NCI-H1105 (cell line): ENCODE measurements at places on chromosomes 4 and X.
A peak's percentile ranks its signal among the peaks of the same experiment; 100 is the strongest.

DNA sequence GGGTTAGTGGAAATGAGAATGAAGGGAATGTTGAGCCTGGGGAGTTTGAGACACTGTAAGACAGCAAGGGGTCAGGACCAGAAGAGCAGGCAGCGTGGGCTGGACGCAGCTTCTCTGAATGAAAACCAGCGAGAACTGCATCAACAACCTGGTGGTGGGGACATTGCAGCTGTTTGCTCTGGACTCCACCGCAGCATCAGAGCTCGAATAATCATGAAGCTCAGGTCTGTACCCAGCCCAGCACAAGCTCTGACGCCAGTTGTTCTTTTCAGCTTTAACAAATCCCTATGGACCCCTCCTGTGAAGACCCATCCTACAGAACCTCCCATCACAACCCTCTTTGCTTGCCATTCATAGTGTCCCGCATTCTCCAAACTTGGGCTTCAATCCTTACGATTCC lies 106.8 kb upstream of the PNPLA4 start:
- no peak for DNase-seq

- DNase-seq: no peak
Measured at GRCh38 chr4:63460075-63460474, 949.2 kb downstream of the TECRL start.

- no peak for DNase-seq
Measured at GRCh38 chr4:116357758-116358157, 727.6 kb downstream of the TRAM1L1 start.

- no peak for DNase-seq
Measured at GRCh38 chrX:72046447-72046846, 85.3 kb downstream of the RTL5 start.

GRCh38 chr4:127309369-127310102 lies 323.2 kb upstream of the INTU start:
- DNase-seq: no peak

- no peak for DNase-seq
Measured at GRCh38 chr4:160927311-160927710, 1236.5 kb downstream of the FSTL5 start.

GRCh38 chr4:125316791-125317524 lies 2.2 kb downstream of the FAT4 start:
- DNase-seq: no peak

DNA sequence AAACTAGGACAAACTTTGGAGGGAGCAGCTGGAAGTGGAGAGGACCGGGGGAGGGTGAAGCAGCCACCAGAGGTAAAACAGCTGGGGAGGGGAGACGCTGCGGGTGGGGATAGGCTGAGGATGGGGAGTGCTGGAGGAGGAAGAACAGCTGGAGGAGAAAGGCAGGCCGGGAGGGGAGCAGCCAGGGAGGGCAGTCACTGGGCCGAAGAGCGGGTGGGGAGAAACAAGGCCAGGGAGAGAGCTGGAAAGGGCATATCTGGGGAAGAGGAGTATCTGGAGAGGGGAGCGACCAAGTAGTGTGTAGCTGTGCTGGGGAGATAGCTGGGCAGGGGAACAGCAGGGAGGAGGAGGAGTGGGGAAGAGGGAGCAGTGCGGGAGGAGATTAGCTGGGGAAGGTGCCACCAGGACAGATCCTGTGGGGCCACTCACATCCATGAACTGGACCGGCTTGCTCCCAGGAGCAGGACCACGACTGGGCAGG lies 2.7 kb downstream of the SLC38A5 start:
- DNase-seq: no peak

- no peak for DNase-seq
Measured at GRCh38 chr4:151887816-151888180, 127.0 kb upstream of the GATB start.

DNA sequence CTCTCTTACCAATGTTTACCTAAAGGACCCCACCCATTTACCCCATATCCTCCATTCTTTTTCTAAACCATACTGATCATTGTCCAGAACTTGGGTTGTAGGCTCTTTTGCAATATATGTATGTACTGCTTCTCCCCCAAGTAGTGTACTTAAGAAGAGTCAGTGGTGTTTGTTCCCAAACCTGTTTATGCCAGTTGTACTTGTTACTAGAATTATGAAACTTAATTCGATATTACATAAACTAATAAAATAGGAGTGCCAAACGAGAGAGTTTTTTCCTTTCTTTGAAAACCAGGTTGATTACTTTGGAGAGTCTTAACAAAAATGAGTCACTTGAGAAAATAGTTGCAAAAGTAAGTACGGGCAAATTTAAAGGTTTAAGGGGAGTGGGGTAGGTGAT lies 96.3 kb downstream of the GEMIN8 start:
- DNase-seq: no peak

DNA sequence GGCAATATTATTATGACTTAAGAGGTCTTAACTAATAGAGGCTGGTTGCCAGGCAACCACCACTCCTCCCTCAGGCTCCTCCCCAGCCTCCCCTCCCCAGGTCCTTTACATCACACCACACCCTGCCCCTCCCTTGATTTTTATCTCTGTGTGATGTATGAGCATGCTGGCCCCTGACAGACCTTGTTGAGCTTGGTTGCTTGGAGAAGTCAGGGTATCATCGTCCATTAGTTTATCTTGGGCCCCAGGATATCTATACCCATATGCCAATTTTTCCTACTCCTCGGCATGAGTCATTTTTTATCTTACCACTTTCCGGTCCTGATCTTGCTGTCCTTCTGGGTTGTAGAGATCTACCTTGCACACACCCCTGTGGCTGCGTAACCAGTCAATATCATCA lies 2.5 kb downstream of the AKAP4 start:
- DNase-seq: no peak

GRCh38 chr4:100819505-100819904 lies 301.7 kb upstream of the EMCN start:
- no peak for DNase-seq

GRCh38 chr4:28677808-28678207 lies 1817.2 kb downstream of the STIM2 start:
- no peak for DNase-seq

DNA sequence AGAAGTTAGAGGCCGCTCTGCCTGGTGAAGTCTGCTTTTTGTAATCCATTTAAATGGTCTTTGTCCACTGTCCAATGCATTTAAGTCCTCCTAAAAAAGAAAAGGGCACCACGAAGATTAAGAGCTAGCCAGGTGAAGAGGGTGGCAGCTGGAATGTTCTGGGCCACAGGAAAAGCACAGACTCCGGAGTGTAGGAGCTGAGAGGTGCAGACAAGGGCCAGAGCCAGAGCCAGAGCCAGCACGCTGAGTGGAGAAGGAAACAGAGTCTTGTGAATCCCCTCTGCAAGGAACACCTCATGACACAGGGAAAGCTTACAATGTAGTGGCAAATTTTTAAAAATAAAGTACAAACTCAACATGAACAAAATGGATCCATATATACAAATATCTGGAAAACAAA lies 83.6 kb downstream of the TSPAN5 start:
- DNase-seq: no peak

DNA sequence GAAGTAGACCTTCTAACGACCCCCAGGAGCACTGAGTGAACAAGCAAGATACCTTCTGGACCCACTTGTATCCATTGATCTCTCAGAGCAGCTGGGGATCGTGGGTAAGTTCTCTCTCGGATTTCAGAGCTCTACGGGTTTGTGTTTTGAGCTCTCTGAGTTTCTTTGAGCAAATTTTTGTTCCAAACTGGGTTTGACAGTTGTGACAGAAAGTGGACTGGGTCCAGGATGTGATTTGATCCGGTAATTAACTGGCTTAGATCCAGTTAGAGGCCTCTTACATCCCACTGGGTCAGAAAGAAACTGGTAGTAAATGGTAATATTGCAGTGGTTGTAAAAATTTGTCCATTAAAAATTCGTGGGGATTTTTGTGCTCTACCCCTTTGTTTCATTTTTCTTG lies 459.2 kb downstream of the INPP4B start:
- DNase-seq: no peak

- DNase-seq: no peak
Measured at GRCh38 chr4:55343887-55344286, 2.2 kb upstream of the SRD5A3 start.

- DNase-seq: no peak
Measured at GRCh38 chrX:2340991-2341390, 159.8 kb downstream of the DHRSX start.

- DNase-seq: no peak
Measured at GRCh38 chr4:153222707-153223426, 18.6 kb downstream of the TRIM2 start.

- peak; percentile 6 for DNase-seq
Measured at GRCh38 chr4:170589597-170590191, 499.9 kb upstream of the AADAT start.

- no peak for DNase-seq
Measured at GRCh38 chrX:97401586-97402136, 518.0 kb downstream of the RPA4 start.

- no peak for DNase-seq
Measured at GRCh38 chrX:100263650-100264049, 146.4 kb downstream of the PCDH19 start.

GRCh38 chr4:7831858-7832730 lies 107.6 kb downstream of the AFAP1 start:
- no peak for DNase-seq

DNA sequence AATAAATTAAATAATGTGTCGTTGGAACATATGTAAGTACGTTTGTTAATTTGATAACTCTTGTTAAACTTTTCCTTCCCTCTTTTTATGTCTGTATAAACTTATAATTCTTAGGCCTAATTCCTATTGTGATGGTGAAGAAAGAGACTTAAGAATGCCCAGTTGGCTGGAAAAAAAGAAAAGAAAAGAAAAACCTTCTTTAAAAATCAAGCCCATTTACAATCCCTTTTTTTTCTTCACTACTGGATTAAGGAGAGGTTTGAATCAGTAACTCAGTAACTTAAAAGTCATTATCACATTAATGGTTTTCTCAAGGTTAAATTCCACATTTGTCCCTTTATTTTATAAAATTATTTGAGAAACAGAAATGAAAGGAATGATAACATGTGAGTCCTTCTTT lies 253.3 kb upstream of the MAGEB2 start:
- DNase-seq: no peak

GRCh38 chr4:176291748-176292147 lies 22.7 kb upstream of the ASB5 start:
- DNase-seq: no peak

GRCh38 chr4:181143250-181143854 lies 1099.8 kb upstream of the TENM3 start:
- DNase-seq: peak; percentile 54

DNA sequence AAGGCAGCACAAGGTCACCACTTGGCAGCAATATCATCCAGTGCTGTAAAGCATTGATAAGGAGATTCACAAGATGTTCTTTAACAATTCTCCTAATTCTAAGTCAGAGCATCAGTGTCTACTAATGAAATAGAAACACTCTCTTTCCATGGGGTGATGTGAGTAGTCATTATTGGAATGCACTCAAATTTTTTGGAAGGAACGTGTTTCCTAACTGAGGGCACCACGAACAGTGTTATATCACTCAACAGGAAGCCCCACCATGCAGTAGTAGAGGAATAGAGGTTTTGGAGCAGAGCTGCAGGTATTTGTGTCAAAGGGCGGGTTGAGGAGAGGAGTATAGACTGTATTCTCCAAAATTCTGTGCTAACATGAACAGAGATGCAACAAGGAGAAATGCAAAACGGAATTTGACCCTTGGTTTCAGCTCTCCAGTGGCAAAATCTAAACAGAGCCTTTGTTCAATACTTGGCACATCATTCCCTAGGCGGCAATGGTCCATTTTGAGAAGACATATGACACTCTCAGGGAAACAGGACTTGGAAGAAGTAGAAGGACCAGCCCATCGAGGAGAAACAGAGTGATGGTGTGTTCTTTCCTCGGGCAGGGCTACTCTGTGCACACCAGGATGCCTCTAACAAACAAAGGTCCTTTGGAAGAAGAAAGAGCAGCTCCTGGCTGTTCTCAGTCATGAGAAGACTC lies 98.9 kb downstream of the CPEB2 start:
- DNase-seq: no peak

GRCh38 chrX:21873063-21873775 lies 17.4 kb downstream of the YY2 start:
- no peak for DNase-seq

- DNase-seq: no peak
Measured at GRCh38 chr4:16466581-16466980, 240.3 kb upstream of the TAPT1 start.

DNA sequence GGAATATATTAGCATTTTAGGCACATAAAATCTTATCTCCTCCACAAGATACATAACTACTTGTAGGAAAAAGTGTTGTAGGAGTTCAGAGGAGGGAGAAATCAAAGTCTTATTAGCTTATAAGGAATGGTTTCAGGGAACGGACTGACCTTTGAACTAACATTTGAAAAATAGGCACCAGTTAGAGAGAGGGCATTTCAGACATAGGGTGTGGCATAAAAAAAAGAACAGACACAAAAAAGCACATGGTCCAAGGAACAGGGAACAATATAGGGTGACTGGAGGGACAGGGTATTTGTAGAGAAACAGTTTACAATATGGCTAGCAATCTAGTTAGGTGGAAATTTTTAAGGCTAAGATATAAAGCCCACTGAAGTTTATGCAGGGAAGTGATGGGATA lies 6.4 kb downstream of the ABCB7 start:
- DNase-seq: no peak

DNA sequence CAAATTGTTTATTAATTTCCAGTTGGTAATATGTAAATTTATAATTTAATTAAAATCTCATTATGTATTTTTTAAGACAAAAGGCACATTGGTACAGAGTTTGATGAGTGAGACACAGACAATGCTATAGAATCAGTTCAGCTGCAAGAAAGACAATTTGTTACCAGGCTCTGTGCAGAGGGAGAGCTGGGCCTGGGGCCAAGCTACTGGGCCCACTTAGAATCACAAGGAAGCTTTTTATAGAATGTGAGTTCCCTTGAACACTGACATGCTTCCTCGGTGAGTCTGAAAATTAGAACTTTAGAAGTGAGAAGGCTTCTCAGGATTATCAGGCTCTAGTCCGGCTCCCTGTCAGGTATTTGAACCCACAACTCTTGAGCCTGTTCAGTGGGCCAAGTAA lies 129.0 kb downstream of the AFF2 start:
- DNase-seq: no peak

DNA sequence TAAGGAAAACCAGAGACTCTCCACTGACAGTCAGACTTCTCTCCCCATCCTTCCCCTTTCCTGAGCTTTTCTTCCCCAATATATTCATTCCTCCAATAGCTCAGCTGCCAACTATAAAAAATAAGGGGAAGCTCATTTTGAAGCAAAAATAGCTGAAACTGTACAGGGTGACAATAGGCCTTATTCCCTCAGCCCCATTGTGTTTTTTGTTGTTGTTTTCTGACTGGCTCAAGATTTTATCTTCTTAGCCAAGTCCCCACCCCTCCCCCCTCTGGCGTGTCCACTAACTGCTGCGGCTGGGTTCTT lies 26.2 kb downstream of the PRPS1 start:
- no peak for DNase-seq

GRCh38 chr4:178105242-178105641 lies 663.0 kb upstream of the AGA start:
- DNase-seq: no peak

- no peak for DNase-seq
Measured at GRCh38 chr4:88223516-88223915, 60.8 kb downstream of the PPM1K start.
